Activated T-cell treated with anti-CD3 and anti-CD28 coated beads, Interleukin-2, amount 50 U/mL, for 24 hours (primary cell): ENCODE measurements at places on chromosomes 3 and 15.

GRCh38 chr3:10753964-10754363 lies 62.1 kb upstream of the SLC6A11 start:
- peak; percentile 54 for DNase-seq

DNA sequence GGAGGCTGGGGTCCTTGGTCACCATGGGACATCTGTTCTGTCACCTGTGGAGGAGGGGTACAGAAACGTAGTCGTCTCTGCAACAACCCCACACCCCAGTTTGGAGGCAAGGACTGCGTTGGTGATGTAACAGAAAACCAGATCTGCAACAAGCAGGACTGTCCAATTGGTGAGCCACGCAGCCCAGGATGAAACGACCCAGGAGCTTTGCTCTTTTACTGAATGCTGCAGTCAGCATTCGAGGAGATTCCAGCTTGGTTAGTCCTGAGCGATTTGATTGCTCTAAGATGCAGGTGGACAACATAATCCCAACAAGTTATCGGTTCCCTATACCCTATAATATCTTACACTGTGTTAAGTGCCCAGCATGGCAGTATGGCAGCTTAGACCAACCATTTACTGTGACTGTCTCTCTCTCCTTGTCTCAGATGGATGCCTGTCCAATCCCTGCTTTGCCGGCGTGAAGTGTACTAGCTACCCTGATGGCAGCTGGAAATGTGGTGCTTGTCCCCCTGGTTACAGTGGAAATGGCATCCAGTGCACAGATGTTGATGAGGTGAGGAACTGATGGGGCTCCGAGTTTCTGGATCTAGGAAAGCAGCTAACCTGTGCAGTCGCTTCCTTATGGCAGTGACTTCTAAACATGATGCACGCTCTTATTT lies 7.8 kb downstream of the THBS1 start:
- DNase-seq = no peak

DNA sequence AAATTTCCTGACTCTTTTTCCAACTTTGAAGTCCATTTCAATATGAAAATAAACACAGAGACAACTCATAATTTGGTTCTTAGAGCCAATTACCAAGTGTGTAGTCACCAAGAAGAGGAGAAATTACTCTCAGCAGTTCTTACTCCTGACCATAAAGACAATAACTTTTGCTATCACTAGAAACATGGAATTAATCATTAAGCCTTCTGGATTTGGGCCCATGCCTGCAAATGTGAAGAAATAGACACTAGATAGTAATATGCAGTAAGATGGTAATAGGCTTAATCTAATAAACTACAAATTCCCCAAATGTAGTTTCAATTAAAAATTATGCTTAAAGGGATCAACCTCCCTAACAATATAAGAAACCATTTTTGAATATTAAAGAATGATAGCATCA lies 185.1 kb upstream of the AGTR1 start:
- DNase-seq = no peak

DNA sequence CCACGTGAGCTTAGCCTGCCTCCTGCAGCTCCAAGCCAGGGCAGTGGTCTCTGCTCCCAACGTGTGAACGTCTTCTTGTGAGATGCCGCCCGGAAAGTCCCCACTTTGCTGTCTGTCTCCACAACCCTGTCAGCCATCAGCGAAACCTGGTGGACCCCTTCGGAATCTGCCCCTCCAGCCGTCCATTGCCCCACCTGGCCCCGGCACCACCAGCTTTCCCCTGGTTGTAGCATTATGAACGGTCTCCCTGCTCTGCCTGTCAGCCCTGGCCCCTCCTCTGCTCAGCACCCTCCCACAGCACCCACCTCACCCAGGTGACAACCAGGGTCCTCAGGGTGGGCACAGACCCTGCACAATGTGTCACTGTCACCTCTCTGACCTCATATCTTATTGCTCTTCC lies 71.1 kb downstream of the HMCES start:
- DNase-seq = no peak

- no peak for DNase-seq
These were observed 2.5 kb downstream of the SLC22A13 start for GRCh38 chr3:38268087-38268486.

GRCh38 chr3:133211449-133211848 lies 173.3 kb downstream of the TMEM108 start:
- DNase-seq = no peak
